Mesothelial cell of epicardium (in vitro differentiated cells): ENCODE measurements at places on chromosomes 1 and 21.

DNA sequence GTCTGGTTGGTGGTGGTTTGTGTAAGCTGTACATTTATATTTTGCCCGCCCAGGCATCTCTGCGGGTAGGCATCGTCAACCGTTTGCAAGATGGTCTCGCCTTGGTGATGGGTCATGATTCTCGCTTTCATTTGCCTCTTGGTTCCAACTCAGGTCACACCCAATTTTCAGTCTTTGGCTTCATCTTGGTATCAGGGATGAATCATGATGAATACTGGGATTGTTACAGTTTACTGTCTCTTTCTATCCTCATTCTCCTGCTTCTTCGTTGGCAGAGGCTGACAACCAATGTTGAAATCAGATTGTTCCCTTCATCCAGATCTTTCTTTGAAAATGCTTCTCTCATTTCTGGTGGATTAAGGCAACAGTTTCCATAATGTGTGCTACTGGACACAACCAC is 129.7 kb upstream of the KAZN start:
- H3K4me3 ChIP-seq, result no peak overlapping the region
- peaks cover 11% of the 10 kb centered on the region for H3K4me1 ChIP-seq
- no peak for DNase-seq
- H3K27ac ChIP-seq, result no peak overlapping the region

GRCh38 chr1:6972399-6972798 is 187.1 kb downstream of the CAMTA1 start:
- no peak for DNase-seq
- no peaks in the 10 kb centered on the region for H3K36me3 ChIP-seq
- H3K27me3 ChIP-seq, result peaks cover 35% of the 10 kb centered on the region
- H3K27ac ChIP-seq, result no peak overlapping the region

DNA sequence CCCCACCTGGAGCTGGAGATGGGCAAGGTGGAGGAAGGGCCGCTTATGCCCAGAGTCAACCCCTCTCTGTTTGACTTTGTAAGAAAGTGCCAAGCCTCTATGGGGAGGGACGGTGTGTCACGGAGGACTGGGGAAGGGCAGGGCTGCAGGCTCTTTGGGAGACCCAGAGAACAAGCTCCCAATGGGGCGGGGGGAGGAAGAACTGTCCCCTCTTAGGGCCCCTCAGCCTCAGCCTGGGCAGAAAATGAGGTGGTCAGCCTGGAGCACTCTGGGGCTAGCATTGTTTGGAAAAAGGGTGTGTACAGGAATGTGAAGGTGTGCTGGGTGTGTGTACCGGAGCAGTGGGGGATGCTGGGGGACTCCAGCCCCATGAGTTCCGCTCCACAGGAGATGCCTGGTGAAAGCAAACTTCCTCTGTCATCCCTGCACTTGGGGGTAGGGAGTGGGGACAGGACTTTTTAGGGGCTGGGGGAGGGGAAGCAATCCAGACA is 1.2 kb upstream of the INAVA start:
- no peaks in the 10 kb centered on the region for H3K36me3 ChIP-seq
- peak overlapping the region; percentile 94 for H3K4me3 ChIP-seq
- peaks cover 69% of the 10 kb centered on the region for H3K4me1 ChIP-seq
- H3K27me3 ChIP-seq, result no peaks in the 10 kb centered on the region
- peak overlapping the region; percentile 95 for H3K27ac ChIP-seq

GRCh38 chr1:192969091-192969490 is 90.1 kb downstream of the UCHL5 start:
- H3K27ac ChIP-seq, result no peak overlapping the region
- H3K4me3 ChIP-seq, result no peak overlapping the region
- peaks cover 2% of the 10 kb centered on the region for H3K36me3 ChIP-seq
- no peak for DNase-seq
- no peaks in the 10 kb centered on the region for H3K27me3 ChIP-seq

GRCh38 chr1:14724246-14724645 is 125.8 kb downstream of the KAZN start:
- H3K27me3 ChIP-seq, result no peaks in the 10 kb centered on the region
- peaks cover 2% of the 10 kb centered on the region for H3K4me1 ChIP-seq
- no peak overlapping the region for H3K4me3 ChIP-seq
- H3K36me3 ChIP-seq, result no peaks in the 10 kb centered on the region
- no peak for DNase-seq
